Fibroblast of the aortic adventitia (primary cell): ENCODE measurements at places on chromosomes 13 and 19.

- DNase-seq, result peak; percentile 9
Observed at GRCh38 chr13:40943073-40943472, 76.0 kb downstream of the ELF1 start.

- peak; percentile 13 for DNase-seq
Observed at GRCh38 chr13:102405499-102406100, 3.8 kb upstream of the FGF14 start.

DNA sequence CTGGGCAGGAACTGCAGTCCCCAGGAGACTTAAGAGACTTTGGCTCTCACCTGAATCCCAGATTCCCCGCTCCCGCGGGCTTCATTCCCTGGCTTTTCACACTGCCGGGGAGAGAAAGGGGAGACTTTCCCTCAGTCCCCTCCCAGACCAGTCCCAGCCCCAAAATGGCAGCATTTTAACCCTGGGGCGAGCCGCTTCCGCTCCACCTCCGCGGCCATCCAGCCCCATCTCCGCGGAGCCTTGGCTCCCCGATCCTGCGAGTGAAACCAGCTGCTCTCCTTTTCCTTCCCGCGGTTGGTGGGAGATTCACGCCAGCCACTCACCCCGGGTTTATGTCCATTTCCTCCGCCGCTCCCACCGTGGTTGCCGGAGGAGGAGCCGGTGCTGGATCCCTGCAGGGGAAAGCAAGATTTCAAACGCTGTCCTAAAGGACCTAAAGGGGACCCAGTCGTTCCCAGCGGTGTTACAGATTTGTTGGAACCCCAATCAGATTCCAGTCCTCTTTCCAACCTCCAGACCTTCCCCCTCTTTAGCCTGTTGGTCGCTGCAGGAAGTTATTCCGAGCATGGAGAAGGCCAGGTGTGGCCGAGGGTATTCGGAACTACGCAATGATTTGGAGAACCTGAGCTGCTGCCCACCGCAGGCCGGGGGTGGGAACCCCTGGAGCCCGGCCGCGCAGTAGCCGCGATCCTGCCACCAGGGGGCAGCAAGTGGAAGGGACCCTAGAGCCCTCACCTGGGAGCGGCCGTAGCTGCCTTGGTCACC lies 3.4 kb downstream of the DMKN start:
- DNase-seq, result peak; percentile 38

GRCh38 chr13:80497978-80498377 lies 157.1 kb upstream of the SPRY2 start:
- no peak for DNase-seq

GRCh38 chr13:26560456-26560855 lies 3.0 kb downstream of the WASF3 start:
- DNase-seq, result no peak

DNA sequence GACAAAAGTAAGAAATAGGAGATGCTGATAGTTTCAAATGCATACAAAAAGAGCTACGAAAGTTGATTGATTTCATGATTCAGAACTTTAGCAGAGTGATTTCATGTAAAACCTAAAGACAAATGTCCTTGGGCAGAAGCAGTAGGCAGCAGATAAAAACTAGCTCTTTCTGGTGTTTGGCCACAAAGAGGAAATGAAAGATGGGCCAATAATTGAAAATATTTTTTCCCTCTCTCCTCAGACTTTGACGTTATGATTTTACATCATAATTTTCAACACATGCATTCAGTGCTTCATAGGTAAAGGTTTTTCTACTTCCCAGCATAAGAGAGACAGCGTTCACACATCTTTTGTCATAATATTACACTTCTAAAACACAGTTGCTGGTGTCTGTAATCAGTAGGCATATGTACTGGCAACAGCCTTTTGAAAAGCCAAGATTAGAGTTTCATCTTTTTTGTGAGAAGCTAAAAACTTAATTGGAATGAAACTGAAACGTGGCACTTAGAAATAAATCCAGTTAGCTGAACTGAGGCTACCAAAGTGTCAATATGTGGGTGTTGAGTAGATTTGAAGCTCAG lies 9.3 kb downstream of the SCEL start:
- DNase-seq, result no peak

DNA sequence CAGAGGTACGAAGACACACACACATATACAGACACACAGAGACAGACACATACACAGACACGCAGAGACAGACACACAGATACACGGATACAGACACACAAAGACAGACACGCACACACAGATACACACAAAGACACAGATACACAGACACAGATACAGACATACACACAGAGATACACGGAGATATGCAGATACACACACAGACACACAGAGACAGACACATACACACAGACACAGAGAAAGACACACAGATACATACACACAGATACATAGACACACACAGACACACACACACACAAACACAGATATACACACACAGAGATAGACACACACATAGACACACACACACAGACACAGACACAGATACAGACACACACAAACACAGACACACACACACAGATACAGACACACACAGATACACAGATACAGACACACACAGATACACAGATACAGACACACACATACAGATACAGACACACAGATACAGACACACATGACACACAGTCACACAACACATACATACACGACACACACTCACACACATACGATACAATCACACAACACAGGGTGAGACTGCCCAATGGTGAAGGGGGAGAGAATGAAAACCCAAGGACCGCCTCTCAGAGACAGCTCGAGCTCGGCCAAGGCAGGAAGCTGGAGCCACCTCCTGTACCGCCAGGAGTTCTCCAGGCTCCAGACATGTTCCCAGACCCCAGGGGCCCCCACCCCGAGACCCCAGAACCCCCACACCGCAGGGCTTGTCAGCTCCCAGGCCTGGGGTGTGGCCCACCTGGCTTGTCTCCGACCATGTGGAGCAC lies 8.8 kb upstream of the CCER2 start:
- DNase-seq, result no peak

- DNase-seq, result peak; percentile 46
Observed at GRCh38 chr13:113098162-113098732, 7.3 kb upstream of the F7 start.

DNA sequence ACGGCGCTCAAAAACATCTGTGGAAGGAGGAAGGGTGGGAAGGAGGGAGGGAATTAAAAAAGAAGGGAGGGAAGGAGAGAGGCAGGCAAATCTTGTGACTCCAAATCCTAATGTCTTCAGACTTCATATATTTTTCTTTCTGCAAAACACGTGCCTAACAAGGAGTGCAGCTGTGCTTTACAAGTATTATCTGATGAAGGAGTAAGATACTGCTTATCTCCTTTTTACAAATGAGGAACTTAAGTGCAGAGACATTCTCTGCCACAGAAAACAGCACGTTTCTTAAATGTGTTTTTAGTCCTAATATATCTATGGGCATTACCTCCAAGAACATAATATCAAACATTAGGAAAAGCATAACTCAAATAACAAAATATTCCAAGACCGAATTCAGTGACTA lies 6.5 kb downstream of the FLT3 start:
- no peak for DNase-seq

- DNase-seq, result no peak
Observed at GRCh38 chr13:29993196-29993595, 142.8 kb upstream of the UBL3 start.

GRCh38 chr13:43346427-43346826 lies 323.0 kb downstream of the DNAJC15 start:
- DNase-seq, result no peak

DNA sequence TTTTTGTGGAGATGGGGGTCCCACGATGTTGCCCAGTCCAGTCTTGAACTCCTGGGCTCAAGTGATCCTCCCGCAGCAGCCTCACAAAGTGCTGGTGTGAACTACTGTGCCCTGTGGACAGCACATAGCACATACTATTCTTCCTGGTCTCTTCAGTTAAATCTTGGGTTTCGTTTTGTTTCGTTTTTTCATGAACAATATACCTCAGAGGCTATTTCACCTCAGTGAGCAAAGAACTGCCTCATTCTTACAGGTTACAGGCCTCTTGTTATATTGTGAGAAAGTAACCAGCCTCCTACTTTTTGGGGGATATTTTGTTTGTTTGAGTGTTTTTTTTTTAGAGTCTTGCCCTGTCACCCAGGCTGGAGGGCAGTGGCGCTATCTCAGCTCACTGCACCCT lies 1.3 kb upstream of the C3 start:
- DNase-seq, result no peak

GRCh38 chr13:32897296-32897695 lies 118.9 kb upstream of the KL start:
- no peak for DNase-seq

DNA sequence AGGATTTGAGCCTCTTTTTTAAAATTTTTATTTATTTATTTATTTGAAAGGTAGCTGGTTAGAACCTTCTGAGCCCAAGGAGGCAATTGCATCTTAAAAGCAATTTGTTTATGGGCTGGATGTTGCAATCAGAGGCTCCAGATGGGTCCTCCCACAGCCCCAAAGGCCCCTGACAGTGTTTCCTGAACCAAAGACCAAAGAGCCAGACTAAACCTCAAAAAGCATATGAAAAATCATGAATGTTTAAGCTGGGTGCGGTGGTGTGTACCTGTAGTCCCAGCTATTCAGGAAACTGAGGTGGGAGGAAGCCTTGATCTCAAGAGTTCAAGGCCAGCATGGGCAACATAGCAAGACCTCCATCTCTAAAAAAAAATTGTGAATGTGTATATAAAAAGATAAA lies 67.8 kb upstream of the RGCC start:
- DNase-seq, result no peak

- DNase-seq, result peak; percentile 64
Observed at GRCh38 chr13:37443538-37443937, 155.0 kb downstream of the POSTN start.

- DNase-seq, result peak; percentile 90
Observed at GRCh38 chr13:44191504-44192171, 182.0 kb upstream of the SERP2 start.

GRCh38 chr13:113996081-113996911 lies 22.4 kb upstream of the C13orf46 start:
- no peak for DNase-seq
